HFFc6 (cell line): ENCODE measurements at places on chromosomes 3 and 15.

GRCh38 chr3:124529826-124530571, 200.3 kb upstream of the UMPS start:
- DNase-seq: no peak

- DNase-seq: no peak
These were observed 97.4 kb upstream of the KLF13 start for GRCh38 chr15:31228980-31229826.

GRCh38 chr3:190696777-190697501, 165.6 kb downstream of the GMNC start:
- DNase-seq: peak; percentile 37

- peak; percentile 32 for DNase-seq
These were observed 17.6 kb downstream of the DAZL start for GRCh38 chr3:16587681-16588060.

DNA sequence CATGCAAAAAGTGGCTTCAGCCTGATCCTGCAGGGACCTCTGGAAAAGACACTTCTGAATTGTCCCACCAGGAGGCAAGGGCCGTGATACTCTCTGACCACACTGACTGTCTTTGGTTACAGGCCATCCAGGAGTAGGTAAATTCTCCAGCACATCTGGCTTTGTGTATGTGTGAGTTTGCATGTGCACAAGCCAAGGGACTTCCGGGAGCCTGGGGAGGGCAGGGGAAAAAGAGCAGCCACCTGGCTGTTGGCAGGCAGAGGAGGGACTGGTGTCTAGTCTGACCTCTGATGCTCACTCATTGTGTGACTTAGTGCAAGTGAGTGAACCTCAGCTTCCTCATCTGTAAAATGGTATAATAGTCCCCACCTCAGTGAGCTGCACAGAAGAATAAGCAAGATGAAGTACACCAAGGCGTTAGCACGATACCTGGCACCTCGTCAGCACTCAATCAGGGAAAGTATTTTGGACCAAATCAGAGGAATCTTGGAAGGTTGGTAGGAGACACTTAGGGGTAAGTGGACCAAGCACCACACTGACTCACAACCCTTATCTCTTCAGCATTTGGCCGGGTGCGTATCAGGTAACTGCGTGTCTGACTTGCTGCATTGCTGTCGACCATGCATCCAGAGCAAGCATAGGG, 19.1 kb downstream of the KLHL6 start:
- DNase-seq: no peak

DNA sequence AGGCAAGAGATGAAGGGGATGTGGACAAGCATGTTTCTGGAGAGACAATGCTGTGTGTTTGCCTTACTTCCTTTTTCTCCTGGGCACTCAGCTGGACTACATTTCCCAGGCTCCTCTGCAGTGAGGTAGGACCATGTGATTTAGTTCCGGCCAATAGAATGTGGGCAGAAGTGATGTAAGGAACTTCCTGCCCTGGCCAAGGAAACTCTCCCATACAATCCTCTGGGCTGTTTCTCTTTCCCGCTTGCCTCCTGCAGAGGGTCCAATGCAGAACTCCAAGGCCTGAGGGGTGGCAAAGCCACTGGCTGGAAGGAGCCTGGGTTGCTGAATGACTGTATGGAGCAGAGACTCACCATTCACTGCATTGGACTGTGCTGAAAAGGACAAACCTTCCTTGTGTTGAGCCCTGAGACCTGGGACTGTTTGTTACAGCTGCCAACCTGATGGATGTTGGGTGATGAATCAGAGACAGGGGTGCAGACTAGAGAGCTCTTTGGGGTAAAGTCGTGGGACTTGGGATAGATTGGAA, 82.7 kb upstream of the SLC6A6 start:
- peak; percentile 65 for DNase-seq

- DNase-seq: peak; percentile 92
These were observed 149.1 kb upstream of the HACD2 start for GRCh38 chr3:123733805-123734526.

DNA sequence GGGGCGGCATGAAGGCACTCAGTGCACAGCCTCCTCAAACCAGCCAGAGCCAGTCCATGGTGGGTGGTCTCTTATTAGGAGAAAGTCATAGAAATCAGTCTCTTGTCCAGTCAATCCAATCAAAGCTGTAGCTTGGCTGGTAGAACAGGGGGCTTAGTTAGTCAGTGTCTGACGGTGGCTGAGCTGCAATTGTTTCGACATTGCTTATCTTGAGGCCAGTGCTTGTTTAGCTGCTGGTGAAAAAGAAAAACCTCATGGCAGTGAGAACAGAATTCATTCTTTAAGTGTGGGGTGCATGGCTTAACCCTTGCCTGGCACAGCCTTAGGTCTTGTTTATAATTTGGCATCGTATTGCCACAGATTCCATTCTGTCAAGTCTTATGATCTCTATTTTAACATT, 53.9 kb downstream of the FGD5 start:
- no peak for DNase-seq

- DNase-seq: no peak
These were observed 22.2 kb upstream of the PCSK6 start for GRCh38 chr15:101511717-101512116.

- DNase-seq: no peak
These were observed 718.9 kb downstream of the NLGN1 start for GRCh38 chr3:174116421-174116820.

GRCh38 chr15:97504031-97504792, 456.3 kb upstream of the ARRDC4 start:
- no peak for DNase-seq

GRCh38 chr3:16073203-16073602, 101.3 kb upstream of the GALNT15 start:
- no peak for DNase-seq

- DNase-seq: no peak
These were observed 174.7 kb downstream of the UACA start for GRCh38 chr15:70588613-70589012.

- no peak for DNase-seq
These were observed 281.4 kb upstream of the CTDSPL start for GRCh38 chr3:37580237-37580636.

DNA sequence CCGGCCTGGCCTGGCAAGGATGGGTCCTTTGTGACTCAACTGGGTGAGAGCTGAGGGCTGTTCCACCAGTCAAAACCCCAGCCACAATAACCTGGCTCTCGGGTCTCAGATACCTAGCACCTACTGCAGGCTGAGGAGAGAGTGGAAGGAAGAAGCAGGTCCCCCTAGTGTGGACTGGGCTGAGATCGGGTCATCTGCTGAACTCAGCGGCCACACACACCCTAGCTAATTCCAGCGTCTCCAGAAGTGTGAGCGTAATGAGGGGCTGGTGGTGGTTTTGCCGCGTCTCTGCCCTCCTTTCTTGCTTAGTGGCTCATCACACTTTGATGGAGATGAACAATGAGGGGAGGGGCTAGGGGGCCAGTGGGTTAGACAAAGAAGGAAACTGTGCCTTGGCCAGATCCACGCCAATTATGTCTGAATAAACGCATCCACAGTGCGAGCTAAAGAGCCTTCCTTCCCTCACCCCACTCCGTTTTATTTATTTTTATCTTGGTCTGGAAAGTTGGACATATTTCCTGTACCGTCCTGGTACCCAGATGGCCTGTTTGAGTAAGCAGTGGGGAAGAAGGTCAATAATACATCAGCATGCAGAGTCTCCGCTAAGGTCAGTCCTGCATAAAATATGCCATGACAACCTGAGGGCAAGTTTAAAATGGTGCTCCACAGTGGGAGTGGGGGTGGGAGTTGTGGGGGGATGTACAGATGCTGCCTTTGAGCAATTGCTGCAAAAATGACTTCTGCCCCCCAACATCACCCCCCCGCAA, 370.0 kb downstream of the WDR72 start:
- DNase-seq: no peak

DNA sequence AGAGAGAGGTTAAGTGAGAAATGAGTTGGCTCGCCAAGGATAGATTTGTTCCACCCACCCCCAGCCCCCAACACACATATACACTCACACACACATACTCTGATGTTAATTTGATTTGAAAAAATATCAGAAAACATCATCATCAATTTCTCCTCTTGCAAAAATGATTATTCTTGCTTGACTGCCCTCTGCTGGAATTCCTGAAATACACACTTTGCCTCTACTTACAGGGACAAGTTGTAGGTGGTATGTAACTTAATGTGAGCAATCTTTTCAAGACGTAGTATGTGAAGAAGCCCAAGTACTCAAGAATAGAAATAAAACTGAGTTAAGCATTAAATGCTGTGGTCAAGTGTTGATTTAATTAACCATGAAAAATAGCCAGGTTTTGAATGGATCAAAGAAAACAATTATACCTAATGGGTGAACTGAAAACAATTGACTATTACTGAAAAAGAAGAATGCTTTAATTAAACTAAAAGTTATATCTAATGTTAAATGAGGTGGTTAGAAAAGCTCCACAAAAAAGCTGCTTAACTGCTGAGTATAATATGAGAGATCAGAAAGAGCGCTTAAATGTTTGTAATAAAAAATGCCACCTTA, 46.6 kb upstream of the MDFIC2 start:
- peak; percentile 2 for DNase-seq

GRCh38 chr15:68735610-68736009, 85.1 kb downstream of the ANP32A start:
- no peak for DNase-seq

- DNase-seq: no peak
These were observed 13.0 kb downstream of the TGM5 start for GRCh38 chr15:43253431-43254403.

DNA sequence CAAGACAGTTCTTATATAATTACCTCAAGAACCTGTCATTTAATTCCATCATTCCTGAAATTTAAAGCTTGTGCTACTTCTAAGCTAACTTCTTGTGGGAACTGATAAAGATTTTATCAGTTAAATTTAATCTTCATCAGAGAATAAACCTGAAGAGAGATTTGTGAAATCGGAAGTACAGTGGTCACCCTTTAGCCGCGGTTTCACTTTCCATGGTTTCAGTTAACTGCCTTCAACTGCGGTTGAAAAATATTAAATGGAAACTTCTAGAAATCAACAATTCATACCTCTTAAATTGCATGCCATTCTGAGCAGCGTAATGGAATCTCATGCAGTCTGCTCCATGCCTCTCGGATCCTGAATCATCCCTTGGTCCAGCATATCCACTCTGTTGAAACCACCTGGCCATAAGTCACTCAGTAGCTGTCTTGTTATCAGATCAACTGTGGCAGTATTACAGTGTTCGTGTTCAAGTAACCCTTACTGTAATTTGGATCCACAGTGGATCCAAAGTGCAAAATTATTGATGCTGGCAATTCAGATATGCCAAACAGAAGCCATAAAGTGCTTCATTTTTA, 626.1 kb downstream of the CADM2 start:
- no peak for DNase-seq

DNA sequence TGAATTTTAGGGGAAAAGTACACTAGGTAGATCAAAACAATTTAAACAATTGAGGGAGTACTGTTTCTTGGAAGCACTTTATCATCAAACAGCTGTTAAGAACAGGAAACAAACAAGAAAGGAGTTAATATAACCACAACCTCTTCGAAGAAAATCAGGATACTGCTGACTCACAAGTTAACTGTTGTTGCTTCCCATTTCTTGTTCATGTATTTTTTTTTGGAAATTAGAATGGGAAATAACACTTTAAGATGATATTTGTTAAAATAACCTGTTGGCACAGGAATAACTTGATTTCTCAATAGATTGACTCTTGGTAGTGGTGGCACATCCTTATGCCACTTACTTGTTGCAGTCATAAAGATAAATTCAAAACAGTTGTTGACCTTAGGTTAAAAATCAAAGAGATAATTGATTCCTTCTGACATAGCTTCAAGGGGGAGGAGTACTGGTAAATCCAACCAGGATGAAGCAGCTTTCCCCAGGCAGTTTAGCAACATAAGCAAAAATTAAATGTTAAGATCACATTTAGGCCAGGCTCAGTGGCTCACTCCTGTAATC, 3.3 kb downstream of the BNIP2 start:
- DNase-seq: peak; percentile 19

- peak; percentile 53 for DNase-seq
These were observed 152.1 kb upstream of the TBC1D5 start for GRCh38 chr3:17894434-17895060.

GRCh38 chr15:63276342-63277037, 915 bp upstream of the APH1B start:
- DNase-seq: no peak

- DNase-seq: no peak
These were observed 81.8 kb downstream of the MYH15 start for GRCh38 chr3:108428586-108428985.

GRCh38 chr3:161989012-161989411, 492.4 kb downstream of the OTOL1 start:
- no peak for DNase-seq

DNA sequence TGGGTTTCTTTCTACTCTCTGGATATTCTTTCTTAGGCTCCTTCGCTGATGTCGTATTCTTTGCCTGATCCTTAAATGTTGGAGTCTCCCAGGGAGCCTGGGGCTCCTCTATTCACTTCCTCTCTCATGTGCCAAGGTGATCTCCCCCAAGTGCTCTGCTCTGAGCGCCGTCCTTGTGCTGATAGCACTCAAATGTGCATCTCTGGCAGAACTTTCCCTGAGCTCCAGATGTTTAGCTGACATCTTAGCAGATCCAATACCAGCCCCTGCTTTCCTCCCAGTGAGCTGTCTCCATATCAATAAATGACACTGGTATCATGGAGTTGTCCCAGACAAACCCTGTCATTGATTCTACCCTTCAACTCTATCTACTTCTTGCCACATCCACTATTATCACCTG, 62.4 kb downstream of the NTRK3 start:
- no peak for DNase-seq

DNA sequence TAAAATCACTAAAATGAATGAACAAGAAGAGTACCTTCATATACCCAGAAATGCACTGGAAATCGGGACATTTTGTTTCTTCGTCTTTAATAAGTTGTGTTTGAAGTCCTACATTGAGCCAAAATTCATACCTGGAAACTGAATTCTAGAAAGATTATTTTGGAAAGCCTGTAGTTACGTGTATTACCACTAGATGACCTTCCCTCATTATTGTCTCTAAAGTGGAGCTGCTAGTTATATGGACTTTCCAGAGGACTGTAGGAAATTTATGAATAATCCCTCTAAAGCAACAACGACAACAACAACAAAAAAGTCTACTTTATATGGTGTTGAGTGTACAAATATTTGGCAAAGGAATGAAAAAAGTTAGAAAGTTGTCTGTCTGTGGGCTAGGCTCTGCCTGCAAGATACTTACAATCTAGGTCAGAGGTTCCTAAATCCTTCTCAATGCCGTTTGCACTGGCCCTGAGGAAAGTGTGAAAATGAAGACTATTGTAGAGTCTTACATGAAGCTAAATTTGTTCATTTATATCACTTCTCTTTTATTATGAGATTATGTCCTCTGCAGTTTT, 234.8 kb upstream of the NR2E3 start:
- DNase-seq: peak; percentile 28

DNA sequence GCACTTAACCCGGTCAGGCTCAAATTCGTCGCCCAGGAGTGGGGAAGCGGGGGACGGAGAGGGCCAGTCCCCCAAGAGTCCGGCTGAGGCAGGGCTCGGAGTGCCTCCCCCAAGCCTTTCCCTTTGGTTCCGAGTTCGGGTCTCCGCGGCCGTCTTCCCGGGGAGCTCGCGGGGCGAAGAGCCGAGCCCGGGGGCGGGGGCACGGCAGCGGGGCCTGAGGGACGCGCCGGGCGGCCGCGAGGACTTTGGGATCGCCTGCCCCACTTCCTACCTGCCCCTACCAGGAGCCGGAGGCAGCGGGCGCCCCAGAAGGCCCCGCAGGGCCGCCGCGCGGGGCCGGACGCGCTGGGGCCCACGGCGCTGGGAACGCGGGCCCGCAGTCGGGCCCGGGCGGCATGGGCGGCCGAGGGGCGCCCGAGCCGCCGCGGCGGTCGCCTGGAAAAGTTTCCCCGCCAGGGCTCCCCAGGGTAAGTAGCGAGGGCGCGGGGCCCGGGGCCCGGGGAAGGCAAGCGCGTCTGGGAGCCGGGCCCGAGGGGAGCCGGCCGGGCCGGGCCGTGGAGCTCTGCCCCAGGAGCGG, 2.8 kb downstream of the FURIN start:
- DNase-seq: no peak
